ENCODE measurements at places on chromosomes 7 and 10.

- no peak for DNase-seq
Observed at GRCh38 chr7:137423321-137423720, 79.8 kb upstream of the PTN start.

- no peak for DNase-seq
Observed at GRCh38 chr10:125033146-125033924, 91.4 kb downstream of the ZRANB1 start.

GRCh38 chr10:129505500-129506075 is 38.5 kb downstream of the MGMT start:
- no peak for DNase-seq

DNA sequence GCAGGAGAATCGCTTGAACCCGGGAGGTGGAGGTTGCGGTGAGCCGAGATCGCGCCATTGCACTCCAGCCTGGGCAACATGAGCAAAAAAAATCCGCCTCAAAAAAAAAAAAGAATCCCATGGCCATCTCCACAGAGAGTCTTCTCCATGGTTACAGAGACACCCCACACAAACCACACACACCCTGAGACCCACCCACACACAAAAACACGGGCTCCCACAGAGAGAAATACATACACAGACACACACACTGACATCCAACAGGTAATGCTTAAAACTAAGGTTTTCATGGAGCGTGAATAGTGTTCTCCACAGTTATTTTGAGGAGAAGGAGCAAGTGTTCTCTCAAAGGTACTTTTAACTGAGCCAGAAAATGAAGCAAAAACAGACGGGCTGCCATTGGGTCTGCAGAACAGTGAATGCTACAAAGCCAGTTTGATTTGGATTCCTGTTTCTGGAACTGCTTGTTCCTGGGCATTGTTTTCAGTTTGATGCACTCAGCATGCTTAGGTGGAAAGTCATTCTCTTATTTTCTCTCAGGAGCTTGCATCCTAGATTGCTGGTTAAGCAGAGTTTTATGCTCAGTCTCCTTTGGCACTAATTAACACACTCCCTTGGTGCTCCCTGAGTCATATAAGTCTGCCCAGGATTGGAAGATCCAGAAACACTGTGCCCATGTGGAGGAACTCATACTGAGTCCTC is 15.4 kb downstream of the AHCYL2 start:
- DNase-seq: no peak

- DNase-seq: no peak
Observed at GRCh38 chr10:97325754-97326153, 6.7 kb downstream of the FRAT1 start.

GRCh38 chr7:38284553-38284952 is 11.1 kb upstream of the TARP start:
- no peak for DNase-seq

DNA sequence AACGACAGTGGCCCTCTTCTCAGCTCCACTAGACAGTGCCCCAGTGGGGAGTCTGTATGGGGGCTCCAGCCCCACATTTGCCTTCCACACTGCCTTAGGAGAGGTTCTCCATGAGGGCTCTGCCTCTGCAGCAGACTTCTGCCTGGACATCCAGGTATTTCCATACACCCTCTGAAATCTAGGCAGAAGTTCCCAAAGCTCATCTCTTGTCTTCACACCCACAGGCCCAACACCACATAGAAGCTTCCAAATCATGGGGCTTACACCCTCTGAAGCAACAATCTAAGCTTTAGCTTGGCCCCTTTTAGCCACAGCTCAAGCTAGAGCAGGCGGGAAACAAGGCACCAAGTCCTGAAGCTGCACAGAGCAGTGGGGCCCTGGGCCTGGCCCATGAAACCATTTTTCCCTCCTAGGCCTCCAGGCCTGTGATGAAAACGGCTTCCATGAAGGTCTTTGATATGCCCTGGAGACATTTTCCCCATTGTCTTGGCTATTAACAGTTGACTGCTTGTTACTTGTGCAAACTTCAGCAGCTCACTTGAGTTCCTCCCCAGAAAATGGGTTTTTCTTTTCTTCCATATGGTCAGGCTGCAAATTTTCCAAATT is 89.2 kb downstream of the KBTBD2 start:
- DNase-seq: no peak

GRCh38 chr10:30751678-30752331 is 122.3 kb upstream of the LYZL2 start:
- DNase-seq: peak; percentile 52
